ENCODE measurements at places on chromosomes 5 and 9.

- no peak for DNase-seq
These were observed 126.4 kb upstream of the GAS1 start for GRCh38 chr9:87073692-87074091.

DNA sequence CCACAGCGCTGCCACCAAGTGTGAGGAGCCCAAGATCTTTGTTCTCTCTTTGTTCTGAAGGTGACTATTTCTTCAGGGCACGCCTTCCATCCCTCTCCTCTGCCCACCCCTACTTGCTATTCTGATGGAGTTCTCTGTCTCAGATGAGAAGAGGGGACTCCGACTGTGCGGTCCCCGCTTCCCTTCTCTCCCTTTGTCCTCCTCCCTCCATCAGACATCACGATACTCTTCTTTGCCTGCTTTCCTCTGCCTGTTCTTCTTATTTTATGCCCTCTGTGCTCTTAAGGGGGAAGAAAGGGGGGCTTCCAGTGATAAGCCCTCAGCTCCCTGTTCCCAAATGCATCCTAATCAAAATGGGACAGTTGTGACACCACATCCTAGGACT is 307.8 kb downstream of the RAB3C start:
- DNase-seq, result no peak

- DNase-seq, result no peak
These were observed 9.6 kb upstream of the NTNG2 start for GRCh38 chr9:132152231-132152630.

GRCh38 chr5:73438645-73439470 is 9.7 kb downstream of the FOXD1 start:
- DNase-seq, result no peak

- DNase-seq, result no peak
These were observed 16.2 kb downstream of the UHRF2 start for GRCh38 chr9:6428940-6429889.

DNA sequence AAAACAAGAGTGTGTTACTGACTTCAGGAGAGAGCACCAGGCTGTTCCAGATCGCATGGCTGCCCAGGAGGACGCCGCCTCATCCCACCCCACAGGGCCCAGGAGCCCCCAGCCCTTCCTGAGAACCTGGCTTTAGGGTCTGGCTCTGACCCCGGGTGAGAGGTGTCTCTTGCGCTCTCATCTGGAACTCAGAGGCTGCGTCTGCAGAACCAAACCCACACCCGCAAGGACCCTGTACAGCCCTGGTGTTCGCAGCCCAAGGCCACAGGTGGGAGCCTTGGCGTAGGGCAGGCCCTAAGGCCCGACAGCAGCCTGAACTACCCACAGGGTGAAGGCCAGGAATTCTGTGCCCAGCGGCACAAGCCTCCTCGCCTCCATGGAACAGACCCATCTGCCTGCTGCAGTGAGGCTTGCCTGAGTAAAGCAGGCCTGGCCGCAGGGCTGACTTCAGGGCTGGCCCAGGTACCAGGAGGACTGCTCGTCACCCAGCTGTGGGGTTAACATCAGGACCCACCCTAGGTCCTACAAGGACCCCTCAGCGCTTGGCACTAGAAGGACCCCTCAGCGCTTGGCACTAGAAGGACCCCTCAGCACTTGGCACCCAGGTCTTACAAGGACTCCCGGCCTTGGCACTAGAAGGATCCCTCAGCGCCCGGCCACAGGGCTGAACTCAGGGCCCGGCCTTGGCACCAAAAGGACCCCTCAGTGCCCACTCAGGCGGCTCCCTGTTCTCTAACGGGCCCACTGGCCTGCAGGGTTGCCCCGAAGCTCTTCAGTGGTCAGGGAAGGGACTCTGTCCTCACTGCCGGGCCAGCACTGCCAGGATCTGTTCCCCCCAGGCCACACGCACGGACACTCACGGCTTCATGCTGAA is 48.2 kb downstream of the NKD2 start:
- DNase-seq, result no peak

GRCh38 chr5:89450149-89450538 is 567.2 kb upstream of the MEF2C start:
- no peak for DNase-seq

GRCh38 chr9:131714821-131715220 is 25.1 kb downstream of the RAPGEF1 start:
- DNase-seq, result no peak

DNA sequence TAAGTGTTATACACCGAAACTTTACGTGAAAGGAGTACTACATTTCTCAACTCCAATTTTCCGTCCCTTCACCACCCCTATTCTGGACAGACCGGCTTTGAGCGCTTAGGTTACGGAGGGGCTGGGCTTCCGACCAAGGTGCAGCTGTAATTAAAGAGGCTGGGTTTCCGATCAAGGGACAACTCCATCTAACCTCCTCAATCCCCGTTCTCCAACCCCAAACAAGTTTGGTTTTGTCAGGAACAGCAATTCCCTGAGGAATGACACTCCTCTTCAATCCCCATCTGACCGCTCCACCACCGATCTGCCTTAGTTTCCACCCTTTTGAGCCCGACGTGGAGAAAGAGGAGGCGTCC is 577 bp downstream of the TUT7 start:
- no peak for DNase-seq

DNA sequence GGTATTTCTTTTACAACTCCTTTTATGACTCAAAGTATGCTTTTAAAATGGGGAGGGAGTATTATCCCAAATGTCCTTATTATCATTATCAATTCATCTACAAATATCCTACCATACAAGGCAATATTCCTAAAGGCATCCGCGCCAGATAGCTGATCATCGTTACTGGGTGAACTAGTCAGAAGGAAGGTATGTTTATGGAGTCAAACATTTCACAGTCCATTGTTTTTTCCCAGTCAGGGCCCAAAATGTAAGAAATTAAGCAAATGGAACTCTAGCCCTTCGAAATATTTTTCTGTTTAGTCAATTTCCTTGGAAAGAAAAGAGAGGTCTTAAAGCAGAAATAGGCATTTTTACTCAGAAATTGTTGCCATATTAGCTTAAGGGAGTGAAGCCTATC is 188.5 kb upstream of the CCNG1 start:
- no peak for DNase-seq

DNA sequence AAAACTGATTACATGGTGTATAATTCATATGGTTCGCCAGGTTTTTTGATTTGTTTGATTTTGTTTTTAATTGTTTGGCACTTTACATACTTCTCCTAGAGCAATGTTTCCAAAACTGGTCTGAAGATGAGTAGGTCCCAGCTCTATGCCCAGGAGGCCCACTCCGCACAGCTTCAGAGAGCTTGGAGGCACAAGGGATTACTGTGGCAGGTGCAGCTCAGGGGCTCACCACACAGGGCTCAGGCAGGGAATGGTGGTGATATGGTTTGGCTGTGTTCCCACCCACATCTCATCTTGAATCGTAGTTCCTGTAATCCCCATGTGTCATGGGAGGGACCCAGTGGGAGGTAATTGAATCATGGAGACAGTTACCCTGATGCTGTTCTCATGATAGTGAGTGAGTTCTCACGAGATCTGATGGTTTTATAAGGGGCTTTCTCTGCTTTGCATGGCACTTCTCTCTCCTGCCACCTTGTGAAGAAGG is 296.6 kb downstream of the MED10 start:
- DNase-seq, result no peak

- no peak for DNase-seq
These were observed 94.4 kb upstream of the MAP1B start for GRCh38 chr5:72012906-72013305.

GRCh38 chr5:83375049-83375745 is 96.3 kb upstream of the VCAN start:
- no peak for DNase-seq

- DNase-seq, result no peak
These were observed 78.2 kb downstream of the ATP10B start for GRCh38 chr5:160773646-160774410.

- no peak for DNase-seq
These were observed 14.6 kb downstream of the TRIM14 start for GRCh38 chr9:98104445-98104881.

GRCh38 chr5:132439521-132440089 is 51.0 kb downstream of the IRF1 start:
- DNase-seq, result no peak

DNA sequence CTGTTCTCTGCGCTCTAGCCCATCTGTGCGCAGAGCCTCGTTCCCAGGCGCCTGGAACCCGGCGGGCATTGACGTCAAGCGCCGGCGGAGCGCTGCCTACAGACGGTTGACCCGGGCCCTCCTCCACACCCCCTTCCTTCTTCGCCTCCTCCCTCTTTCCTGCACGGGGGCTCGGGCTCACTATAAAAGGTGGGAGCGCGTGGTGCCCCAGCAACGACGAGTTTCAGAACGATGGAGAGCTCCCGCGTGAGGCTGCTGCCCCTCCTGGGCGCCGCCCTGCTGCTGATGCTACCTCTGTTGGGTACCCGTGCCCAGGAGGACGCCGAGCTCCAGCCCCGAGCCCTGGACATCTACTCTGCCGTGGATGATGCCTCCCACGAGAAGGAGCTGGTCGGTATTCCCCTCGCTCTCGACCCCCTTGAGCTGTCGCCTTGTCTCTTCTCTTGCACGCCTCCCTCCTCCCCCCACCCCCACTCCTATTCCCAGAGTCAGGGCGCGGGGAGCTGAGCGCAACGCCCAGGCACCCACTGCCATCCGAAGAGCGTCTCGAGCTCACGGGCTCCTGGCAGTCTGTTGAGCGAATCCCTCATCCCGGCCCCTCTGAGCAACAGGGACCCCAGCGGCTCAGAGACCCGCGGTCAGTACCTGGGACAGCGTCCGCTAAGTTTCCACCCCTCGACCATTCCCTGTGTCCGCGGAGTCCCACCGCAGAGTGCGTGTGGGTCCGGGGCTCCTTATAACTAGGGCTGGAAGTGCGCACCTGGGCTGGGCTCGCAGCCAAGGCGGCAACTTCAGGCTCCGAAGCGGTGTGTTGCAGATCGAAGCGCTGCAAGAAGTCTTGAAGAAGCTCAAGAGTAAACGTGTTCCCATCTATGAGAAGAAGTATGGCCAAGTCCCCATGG is at the start of gene CARTPT:
CARTPT (plus strand) TSS at position 213 of the 902 bp plus-strand sequence; CDS start at position 232, 19 bp downstream.
- no peak for DNase-seq

- no peak for DNase-seq
These were observed 54.8 kb upstream of the ADAMTS2 start for GRCh38 chr5:179400020-179400419.

DNA sequence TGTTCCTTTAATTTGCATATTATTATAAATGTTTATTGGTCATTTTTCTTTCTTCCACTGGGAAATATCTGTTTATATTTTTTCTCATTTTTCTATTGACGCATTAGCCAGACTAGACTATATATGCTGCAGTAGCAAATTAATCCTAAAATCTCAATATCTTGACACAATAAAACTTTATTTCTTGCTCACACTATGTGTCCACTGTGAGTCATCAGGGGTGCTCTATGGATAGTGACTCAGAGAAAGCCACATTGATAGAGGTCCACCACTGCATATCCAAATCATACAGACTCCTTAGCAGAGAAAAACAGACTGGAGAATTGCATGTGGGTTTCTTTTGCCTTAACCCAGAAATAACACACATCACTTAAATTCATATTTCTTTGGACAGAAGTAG is 20.8 kb downstream of the OR1L3 start:
- DNase-seq, result no peak

DNA sequence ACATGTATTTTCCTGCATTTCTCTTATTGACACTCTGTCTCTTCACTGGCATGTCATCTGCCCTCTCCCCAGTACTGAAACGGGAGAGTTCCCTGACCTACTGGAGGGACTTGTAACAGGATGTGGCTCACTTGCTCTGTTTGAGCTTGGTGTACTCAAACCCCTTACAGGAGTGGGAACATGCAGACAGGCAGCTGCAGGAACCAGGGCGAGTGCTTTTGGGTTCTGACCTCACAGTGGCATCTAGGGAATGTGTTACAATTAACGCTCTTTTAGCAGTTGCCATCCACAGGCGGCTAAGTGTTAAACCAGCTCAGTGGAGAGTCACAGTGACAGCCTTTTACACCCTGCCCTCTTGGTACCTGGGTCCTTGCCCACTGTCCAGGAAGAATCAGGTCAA is 300.3 kb upstream of the GRAMD2B start:
- DNase-seq, result no peak

DNA sequence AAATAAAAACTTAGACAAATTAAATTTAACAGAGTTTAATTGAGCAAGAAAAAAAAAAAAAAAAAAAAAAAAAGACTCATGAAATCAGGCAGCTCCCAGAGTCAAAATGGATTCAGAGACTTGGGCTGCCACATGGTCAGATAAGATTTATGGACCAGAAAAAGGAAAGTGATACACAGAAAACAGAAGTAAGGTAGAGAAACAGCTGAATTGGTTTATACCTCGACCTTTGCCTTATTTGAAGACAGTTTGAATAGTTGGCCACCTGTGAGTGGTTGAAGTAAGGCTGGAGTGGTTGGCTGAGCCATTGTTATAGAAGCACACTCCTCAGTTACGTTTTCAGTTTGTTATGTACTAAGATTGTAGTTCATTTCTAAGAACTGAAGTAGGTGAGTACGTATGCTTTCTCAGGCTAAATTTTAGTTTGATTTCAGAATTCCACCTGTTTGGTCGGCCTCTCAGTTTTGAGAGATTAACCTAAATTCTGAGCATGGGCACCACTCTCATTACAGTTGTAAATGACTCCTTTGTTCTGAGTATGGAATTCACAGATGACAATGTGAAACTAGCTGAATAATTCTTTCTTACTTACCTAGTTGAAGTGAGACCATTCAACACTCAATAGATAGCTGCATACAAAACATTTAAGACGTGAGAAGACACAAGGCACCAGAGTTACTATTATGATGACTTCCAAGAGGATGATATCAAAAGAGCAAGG is 149.0 kb downstream of the AOPEP start:
- DNase-seq, result no peak

DNA sequence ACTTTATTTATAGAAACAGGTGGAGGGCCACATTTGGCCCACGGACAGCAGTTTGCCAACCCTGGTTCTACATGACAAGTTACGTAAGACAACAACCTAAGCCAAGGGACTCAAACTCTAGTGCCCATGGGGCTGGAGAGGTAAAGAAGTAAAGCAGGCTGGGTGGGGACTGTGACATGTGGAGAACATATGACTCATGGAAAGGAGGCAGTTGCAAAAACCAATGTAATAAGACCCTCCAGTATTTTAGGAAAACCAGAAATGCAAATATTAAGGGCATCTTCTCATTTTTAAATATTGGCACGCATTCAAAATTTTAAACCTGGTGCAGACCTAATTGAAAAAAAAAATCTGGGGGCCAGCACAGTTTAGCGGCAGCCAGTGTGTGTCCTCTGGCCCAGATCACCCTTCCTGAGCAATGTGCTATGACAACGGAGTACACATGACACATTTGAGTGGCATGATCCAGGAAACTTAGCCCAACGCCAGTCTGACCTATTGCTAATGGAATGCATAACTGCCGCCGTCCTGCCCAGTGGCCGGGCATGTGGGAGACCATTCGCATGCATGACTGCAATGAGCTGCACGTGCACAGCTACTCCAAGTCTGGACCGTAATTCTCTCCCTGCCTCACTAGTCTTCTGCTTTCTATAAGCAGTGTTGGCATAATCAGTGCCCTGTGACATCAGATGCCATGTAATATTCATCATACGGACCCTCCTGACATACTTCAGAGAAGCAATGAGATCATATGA is 97.2 kb downstream of the SH3TC2 start:
- DNase-seq, result no peak
